HCT116 (cell line): ENCODE measurements at places on chromosomes 5 and 9. TPM values are rescaled to one million over a fixed set of nuclear protein-coding genes. Genes with fewer than 3 reads are reported as not detected.

GRCh38 chr5:88815050-88815789, 67.8 kb downstream of the MEF2C start:
- no peaks in the 10 kb centered on the region for H3K36me3 ChIP-seq
- H3K4me3 ChIP-seq: no peak overlapping the region
- H3K27me3 ChIP-seq: no peaks in the 10 kb centered on the region

- no peak overlapping the region for H3K27ac ChIP-seq
- H3K4me3 ChIP-seq: no peak overlapping the region
- no peaks in the 10 kb centered on the region for H3K36me3 ChIP-seq
- DNase-seq: no peak
Measured at GRCh38 chr5:75078027-75078426, 25.7 kb upstream of the GCNT4 start.

Gene SLC2A6
- 10.7 TPM for total RNA-seq

Gene EEIG1
- total RNA-seq: 44.2 TPM

Gene ANKRD55
- total RNA-seq: not detected

Gene RMRP
- total RNA-seq: 30,969 TPM

Gene LRRC19
- not detected for total RNA-seq

GRCh38 chr9:76680716-76681425, 83.4 kb upstream of the PCA3 start:
- no peak for DNase-seq
- no peak overlapping the region for H3K27ac ChIP-seq
- H3K4me1 ChIP-seq: no peaks in the 10 kb centered on the region
- H3K27me3 ChIP-seq: no peaks in the 10 kb centered on the region
- H3K4me3 ChIP-seq: no peak overlapping the region
- H3K36me3 ChIP-seq: no peaks in the 10 kb centered on the region

- H3K36me3 ChIP-seq: no peaks in the 10 kb centered on the region
- H3K27me3 ChIP-seq: no peaks in the 10 kb centered on the region
Measured at GRCh38 chr9:131260751-131261452, 15.4 kb downstream of the FAM78A start.

Gene COL23A1
- not detected for total RNA-seq

- no peak overlapping the region for H3K4me3 ChIP-seq
- H3K36me3 ChIP-seq: no peaks in the 10 kb centered on the region
- DNase-seq: no peak
- H3K27ac ChIP-seq: no peak overlapping the region
Measured at GRCh38 chr5:113367586-113367985, 67.2 kb downstream of the TSSK1B start.

- no peak overlapping the region for H3K4me3 ChIP-seq
- no peaks in the 10 kb centered on the region for H3K36me3 ChIP-seq
- H3K27ac ChIP-seq: no peak overlapping the region
- DNase-seq: no peak
- H3K27me3 ChIP-seq: no peaks in the 10 kb centered on the region
Measured at GRCh38 chr5:14231890-14232289, 88.7 kb downstream of the TRIO start.
